ENCODE measurements at places on chromosomes 2 and 18.

- DNase-seq: no peak
These were observed 19.5 kb upstream of the GLS start for GRCh38 chr2:190860985-190861680.

- no peak for DNase-seq
These were observed 36.5 kb upstream of the ASNSD1 start for GRCh38 chr2:189624648-189625355.

- no peak for DNase-seq
These were observed 213.1 kb downstream of the NBAS start for GRCh38 chr2:15348045-15348444.

- DNase-seq: no peak
These were observed 15.0 kb downstream of the ZBTB7C start for GRCh38 chr18:48394176-48394575.

- no peak for DNase-seq
These were observed 197.7 kb downstream of the MC4R start for GRCh38 chr18:60174832-60175231.

DNA sequence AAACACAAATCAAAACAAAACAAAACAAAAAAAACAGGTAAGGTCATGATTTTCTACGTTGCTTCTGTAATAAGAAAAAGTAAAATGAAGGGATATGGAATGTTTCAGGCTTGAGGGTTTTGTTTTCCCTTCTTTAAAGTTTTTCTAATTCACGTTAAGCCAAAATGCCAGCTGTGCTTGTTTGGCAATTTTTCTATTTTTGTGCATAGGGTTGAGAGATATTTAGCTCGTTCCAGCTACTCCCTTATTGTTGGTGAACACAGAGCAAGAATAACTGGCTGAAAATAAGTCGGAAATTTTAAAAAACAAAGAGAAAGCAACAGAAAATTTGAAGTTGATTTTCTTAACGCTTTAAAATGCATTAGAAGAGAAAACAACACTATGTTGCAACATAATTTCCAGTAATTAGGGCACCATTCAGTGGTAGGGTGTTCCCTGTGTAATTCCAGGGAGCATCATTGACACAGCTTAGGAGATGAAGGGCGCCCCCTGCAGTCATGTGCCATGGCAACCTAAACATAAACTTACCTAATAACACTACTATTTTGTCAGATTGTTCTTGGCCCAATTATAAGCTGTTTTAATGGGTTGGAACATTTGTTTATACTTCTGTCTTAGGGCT lies 99.5 kb downstream of the DTNA start:
- DNase-seq: no peak
